ENCODE measurements at places on chromosomes 4 and X.

DNA sequence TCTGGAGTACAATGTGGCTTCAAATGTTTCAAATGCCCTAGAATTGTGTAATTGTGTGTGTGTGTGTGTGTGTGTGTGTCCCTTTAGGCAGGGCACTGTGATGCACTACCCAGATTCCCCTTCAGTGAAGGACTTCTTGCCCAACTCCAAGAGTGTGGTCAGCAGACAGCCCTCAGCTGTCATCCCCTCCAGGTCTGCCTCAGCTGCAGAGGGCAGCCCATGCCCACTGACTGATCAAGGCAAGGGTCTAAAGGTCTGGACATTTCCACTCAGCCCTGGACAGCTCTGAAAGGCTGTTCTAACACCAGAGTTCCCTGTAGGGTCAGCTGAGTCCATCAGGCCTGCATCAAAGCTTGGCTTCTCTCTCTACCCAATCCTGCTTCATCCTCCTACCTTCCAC lies 83.9 kb upstream of the USP9X start:
- no peak for DNase-seq

DNA sequence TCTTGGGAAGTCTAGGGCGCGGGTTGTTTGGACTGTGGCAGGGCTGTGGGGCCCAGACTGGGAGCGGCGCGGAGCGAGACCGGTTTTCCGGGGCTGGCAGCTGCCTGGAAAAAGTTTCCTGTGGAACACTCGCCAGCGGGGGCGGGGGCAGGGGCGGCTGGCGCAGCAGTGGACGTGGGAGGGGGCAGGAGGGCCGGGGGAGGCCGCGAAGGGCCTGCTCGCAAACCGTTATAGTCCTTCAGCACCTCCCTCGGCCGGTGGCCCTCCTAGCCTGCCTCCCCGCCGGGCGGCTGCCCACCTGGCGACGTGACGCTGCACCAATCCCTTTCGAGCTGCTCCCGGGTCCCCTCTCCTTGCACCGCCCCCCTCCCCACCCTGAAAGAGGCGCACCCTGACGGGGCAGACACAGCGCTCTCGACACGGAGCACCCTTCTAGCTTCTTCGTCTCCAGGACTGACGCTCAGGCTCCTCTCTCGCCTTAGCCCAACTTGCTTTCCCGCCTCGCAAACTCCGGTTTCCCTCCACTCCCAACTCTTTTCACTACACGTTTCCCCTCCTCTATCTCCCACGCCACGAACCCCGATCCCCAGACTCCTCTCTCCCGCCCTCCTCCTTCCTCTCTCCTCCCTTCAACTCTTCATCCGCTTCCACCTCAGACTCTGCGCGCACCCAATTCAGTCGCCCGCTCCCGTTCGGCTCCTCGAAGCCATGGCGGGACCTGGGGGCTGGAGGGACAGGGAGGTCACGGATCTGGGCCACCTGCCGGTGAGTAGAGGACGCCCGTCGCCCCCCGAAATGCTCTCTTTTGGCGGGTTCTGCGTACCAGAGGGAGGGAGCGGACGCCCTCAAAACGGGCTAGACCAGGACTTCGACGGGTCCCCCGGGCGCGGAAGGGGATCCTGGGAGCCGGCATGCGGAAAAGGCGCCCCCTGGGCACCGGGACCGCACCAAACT lies at the start of gene NRK:
TSS of gene NRK (plus strand) at position 402 of the 954 bp plus-strand sequence. CDS start at position 709, 307 bp downstream.
- DNase-seq: no peak

GRCh38 chr4:148575577-148575976 lies 133.4 kb upstream of the NR3C2 start:
- DNase-seq: no peak

DNA sequence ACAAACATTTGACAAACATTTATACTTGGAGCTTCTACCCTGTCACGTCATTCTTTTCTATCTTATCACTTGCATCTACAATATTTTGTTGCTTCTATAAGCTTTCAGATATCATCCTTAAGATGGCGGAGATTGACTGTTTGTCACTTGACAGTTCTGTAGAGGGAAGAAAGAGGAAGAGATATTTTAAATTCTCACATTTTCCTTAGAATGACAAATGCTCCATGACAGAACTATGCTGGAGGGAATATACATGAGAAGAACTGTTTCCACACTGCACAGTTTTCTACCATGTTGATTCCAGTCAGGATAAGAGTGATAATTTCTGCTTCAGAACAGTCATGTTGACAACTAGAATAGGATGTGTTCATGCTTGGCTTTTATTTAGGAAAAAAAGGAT lies 29.7 kb downstream of the FAM133A start:
- DNase-seq: no peak

GRCh38 chr4:7180938-7181337 lies 11.4 kb upstream of the SORCS2 start:
- DNase-seq: no peak

DNA sequence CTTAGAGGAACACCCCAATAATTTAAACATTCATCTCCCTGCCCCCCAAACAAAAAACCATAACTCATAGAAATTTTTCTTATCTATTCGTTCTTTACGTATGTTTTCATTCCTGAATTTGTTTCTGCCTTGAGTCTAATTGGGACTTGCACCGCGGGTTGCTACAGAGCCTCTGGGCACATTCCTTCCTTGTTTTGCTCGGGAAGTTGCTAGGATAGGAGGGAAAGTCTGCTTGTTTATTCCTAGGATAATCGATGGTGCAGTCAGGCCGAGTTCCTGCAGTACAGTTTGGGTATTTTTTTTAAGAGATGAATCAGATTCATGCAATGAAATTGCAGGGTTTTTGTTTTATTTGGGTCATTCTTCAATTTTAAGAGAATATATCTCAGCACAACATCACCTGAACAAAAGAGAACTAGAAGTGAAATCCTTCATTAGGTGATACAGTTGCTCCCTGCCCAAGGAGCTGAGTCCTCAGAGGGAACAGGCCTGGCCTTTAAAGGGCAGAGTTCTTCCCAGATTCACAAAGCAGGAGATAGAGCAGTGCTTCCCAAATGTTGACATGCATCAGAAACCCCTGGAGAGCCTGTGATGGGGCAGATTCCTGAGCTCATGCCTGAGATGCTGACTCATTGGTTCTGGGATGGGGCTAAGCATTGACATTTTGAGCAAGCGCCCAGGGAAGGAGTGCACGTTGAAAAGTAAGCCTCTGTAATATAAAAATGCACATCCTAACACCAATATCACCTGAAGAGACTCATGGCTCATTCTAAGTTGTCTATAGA lies 114.9 kb upstream of the FAM9B start:
- no peak for DNase-seq

DNA sequence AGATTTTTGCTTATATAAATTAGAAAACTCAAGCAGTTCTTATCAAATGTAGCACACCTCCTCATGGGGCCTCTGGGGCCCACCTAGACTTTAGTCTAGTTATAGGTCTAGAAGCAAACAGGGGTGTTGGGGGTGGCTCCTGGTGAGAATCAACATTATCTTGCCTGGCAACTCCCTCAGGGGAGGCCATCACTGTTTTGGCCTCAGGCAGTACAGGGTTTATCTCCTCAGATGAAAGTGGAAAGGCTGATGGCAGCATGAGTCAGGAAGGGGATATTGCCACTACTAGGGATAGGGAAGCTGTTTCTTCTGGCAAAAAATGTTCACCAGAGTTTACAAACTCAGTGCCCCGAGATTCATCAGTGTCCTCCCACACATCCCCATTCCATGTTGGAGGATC lies 232.4 kb upstream of the BMP3 start:
- DNase-seq: no peak

- DNase-seq: no peak
Measured at GRCh38 chrX:38548508-38548907, 12.8 kb upstream of the TSPAN7 start.

DNA sequence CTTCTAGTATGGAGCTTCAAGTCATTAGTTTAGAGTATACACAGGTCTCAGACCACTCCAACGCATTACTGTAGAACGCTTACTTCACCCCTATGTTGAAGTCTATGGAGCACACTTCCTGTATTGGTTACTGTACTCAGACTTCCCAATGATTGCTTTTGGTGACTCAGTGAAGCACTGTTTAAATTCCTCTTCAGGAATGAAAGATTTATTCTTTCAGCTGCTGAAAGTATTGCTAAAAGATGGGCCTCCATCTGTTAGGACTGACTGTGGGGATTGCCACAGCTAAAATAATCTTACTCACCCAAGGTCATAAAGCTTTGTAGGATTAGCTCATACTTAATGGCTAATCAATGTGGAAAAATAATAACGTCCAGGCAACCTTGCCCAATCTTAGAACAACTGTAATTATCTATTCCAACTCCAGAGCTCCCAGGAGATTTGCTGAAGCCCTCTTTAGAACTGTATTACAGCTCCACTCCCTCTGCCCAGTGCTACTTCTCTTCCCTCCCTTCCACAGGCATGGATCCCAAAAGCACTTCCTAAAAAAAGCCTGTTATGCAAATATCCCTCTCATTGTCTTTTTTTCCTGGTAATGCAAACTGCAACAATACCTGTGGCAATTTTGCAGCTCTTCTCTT lies 281.9 kb upstream of the HS3ST1 start:
- DNase-seq: no peak

- no peak for DNase-seq
Measured at GRCh38 chr4:101806914-101807313, 16.4 kb downstream of the BANK1 start.

GRCh38 chrX:111090458-111090857 lies 5.5 kb upstream of the PAK3 start:
- peak; percentile 82 for DNase-seq

GRCh38 chr4:48670587-48670986 lies 109.5 kb downstream of the FRYL start:
- no peak for DNase-seq

- no peak for DNase-seq
Measured at GRCh38 chr4:41428601-41429279, 109.2 kb upstream of the LIMCH1 start.

DNA sequence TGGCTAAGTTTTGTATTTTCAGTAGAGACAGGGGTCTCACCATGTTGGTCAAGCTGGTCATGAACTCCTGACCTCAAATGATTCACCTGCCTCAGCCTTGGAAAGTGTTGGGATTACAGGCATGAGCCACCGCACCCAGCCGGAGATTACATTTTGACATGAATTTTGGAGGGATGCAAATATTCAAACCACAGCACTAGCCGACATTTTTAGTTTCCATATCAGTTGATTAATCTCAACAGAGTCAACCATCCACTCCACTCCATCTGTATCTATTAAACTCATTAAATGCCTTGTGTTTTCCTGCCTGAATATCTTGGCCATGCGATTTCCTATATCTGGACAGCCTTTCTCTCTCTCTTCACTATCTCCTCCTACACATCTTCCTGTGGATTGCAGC lies 64.1 kb upstream of the PDGFRA start:
- no peak for DNase-seq

GRCh38 chrX:39721566-39722279 lies 376.0 kb downstream of the BCOR start:
- no peak for DNase-seq

DNA sequence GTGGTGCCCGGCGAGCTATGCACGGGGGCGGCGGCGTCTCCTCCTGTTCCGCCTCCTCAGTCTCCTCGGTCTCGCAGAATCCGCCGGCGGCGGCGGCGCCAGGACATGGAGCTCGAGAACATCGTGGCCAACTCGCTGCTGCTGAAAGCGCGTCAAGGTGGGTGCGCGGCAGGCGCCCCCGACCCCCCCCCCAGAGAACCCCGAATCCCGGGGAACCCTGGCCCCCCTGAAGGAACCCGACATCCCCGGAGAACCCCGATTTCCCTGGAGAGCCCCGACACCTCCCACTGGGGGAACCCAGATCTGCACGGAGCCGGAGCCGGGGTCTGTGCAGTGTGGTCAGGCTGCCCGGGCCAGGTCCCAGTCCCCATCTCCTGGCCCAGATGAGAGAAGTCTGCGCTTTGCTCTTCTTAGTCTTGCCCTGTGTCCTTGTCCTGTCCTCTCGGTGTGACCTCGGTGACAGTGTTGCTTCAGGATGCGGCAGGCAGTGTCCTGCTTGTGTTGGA lies 648 bp downstream of the GRK4 start:
- DNase-seq: no peak

DNA sequence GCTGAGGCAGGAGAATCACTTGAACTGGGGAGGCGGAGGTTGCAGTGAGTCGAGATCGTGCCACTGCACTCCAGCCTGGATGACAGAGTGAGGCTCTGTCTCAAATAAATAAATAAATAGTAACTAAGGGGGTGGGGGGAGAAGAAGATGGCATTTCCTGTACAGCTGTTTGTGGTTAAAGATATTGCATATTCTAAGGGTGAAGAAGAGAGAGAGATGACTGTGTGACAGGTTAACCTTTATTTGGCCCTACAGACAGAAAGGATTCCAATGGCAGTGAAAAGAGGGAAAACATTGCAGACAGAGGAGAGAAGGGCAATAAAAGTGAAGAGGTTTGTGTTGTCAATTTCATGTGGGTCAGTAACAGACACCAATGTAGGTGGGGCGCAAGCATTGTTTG lies 9.4 kb downstream of the TASL start:
- no peak for DNase-seq

- no peak for DNase-seq
Measured at GRCh38 chr4:81217779-81218178, 2.8 kb upstream of the PRKG2 start.

DNA sequence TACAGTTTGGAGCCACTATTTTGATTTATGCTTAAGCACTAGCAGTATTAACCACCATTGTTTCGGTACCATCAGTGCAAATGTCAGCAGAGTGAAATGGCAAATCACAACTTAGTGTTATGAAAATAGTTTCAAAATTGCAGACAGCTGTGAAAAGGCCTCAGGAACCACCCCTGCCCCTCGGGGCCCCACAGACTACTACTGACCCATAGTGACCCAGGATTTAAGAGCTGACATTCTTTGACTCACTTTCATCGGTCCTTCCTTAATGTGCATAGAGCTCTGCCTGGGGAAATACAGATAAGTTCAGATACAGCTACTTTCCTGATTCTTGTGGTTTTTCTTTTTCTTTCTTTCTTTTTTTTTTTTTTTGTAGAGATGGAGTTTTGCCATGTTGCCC lies 3.3 kb upstream of the BBS7 start:
- no peak for DNase-seq

- DNase-seq: no peak
Measured at GRCh38 chrX:9317176-9317575, 147.7 kb upstream of the TBL1X start.

Measured in SK-N-DZ (cell line).